Left colon (tissue), 2 donors: ENCODE measurements at places on chromosomes 5 and 9. TPM values are rescaled to one million over a fixed set of nuclear protein-coding genes. Genes with fewer than 3 reads are reported as not detected.
A peak's percentile ranks its signal among the peaks of the same experiment; 100 is the strongest.

DNA sequence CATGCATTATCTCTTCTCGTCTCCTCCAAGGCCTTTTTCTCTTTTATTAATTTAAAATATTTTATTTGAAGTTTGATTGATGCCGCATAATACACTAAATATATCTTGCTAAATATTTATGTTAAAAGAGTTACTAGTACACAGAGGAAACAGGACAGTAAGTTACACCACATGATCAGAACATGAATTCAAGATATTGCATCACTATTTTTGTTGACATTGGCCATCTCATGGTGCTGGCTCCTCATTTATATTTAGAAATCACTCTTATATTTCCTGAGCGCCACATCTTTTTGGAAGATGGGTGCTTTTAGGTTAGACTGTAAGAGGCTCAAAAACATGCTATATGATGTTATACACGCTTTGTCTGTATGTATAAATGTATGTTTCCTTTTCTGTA lies 23.0 kb downstream of the SPEF2 start:
- DNase-seq = no peak

DNA sequence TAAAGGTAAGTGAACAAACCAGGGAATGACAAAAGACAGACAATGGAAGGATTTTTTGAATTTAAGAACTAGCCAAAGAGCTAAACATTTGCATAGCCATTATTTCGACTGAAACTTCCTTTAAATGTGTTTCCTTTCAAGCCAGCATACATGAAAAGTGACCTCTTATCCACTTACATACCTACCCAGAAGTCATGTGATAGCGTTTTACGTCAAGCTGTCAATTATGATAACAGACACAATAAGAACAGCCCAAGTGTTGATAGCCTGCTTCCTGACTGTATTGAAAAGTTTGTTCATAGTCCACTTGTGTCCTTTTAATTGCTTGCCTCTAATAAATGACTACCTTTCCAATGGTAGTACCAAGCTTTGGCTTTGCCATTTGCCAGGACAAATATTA lies 206.0 kb downstream of the NFIB start:
- no peak for DNase-seq

The AHRR gene
- total RNA-seq = 3.3 TPM

The STPG3 gene
- not detected for total RNA-seq

- no peak for DNase-seq
Observed at GRCh38 chr5:9698125-9698826, 68.1 kb upstream of the TAS2R1 start.

The SPARC gene
- 91.3 TPM for total RNA-seq

The DDX41 gene
- 74.3 TPM for total RNA-seq

GRCh38 chr9:26809795-26810194 lies 82.8 kb downstream of the CAAP1 start:
- DNase-seq = no peak

The WNK2 gene
- total RNA-seq = 161 TPM

- DNase-seq = no peak
Observed at GRCh38 chr5:72436796-72437471, 70.3 kb downstream of the ZNF366 start.

The JAKMIP2 gene
- total RNA-seq = 1.1 TPM

- DNase-seq = peak; percentile 35
Observed at GRCh38 chr9:92501671-92502393, 19.5 kb upstream of the ASPN start.

GRCh38 chr5:138339464-138339863 lies 1.4 kb downstream of the FAM53C start:
- DNase-seq = no peak

The SOX30 gene
- 0.28 TPM for total RNA-seq

DNA sequence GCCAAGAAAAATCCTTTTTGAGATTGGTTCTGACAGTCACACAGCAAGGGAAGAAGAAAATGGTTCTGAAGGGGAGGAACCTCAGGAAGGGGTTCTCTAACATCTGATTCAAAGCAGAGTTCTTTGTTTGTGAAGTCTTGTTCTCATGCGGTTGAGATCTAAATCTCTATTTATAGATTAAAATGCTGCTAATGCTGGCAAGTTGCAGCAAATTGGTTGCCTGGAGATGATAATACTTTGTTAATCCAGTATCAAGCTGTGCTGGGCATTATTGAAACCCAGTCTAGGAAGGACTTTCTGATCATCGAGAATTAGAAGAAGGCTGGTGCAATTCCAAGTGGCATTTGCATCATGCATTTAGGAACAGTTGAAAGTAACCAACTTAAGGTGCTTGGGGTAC lies 34.0 kb upstream of the SLC28A3 start:
- DNase-seq = no peak

DNA sequence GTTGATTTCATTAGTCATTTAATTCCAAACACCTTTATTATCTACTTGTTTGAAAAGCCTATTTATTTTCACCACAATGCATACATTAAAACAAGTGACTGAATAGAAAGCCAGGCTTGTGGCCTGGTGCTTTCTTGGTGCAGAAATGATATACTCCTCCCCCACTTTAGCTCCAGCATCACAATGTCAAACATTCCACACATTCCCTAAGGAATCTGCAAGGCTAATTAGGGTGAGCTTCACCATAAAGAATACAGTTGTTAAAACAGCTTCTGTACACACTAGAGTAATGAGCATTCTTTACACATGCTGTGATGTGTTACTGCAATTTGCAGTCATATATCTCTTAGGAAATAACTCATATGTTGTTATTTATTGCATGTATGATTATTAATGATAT lies 705.7 kb downstream of the CETN3 start:
- no peak for DNase-seq

The PCDHA7 gene
- 0.17 TPM for total RNA-seq

GRCh38 chr5:22612928-22613327 lies 240.2 kb downstream of the CDH12 start:
- no peak for DNase-seq

- no peak for DNase-seq
Observed at GRCh38 chr5:150112201-150113046, 26.1 kb upstream of the CSF1R start.

DNA sequence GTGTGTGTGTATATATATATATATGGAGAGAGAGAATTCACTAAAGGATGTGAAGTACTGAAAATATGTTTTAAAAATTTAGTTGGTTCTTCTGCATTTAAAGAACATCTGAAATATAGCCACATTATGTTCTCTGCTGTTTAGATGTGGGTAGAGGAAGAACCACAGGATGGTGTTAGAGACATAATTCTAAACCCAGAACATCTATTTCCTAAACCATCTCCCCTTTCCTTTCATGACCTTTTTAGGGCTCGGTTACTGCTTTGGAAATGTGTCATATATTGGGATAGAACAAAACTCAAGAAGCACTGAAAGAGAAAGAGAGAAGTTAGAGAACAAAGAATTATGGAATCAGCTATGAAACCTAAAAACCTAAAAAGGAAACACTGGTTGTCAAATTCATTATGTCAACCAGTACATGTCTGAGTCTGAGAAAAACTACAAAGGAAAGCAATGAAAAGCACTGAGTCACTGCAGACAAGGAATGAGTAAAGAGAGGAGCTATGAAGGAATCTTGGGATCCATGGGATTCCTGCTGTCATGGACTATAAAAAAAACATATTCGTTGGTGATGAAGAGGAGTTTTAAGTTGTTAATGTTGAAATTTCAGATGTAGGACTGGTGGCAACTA lies 28.4 kb downstream of the SLC12A2 start:
- no peak for DNase-seq

DNA sequence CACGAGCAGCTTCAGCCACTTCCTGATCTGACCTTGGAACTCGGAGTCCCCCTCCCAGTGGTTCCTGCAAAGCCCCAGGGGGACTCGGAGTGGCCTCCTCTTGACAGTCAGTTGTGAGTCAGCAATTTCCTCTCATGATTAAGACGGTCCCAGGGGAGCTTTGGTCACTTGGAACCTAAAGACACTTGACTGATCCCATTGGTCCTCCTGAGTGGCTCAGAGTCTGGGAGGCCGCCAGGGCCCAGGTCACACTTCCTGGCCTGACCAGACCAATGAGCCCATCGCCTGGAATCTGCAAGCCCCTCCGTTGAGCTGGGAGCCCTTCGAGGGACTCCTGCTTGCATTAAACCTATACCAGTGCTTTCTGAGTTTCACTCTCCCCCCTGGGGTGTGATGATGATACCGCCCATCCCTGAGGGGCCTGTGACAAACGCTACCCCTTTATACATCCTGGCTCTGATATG lies 29.1 kb downstream of the TSPAN17 start:
- DNase-seq = no peak

The GBGT1 gene
- 5.5 TPM for total RNA-seq

DNA sequence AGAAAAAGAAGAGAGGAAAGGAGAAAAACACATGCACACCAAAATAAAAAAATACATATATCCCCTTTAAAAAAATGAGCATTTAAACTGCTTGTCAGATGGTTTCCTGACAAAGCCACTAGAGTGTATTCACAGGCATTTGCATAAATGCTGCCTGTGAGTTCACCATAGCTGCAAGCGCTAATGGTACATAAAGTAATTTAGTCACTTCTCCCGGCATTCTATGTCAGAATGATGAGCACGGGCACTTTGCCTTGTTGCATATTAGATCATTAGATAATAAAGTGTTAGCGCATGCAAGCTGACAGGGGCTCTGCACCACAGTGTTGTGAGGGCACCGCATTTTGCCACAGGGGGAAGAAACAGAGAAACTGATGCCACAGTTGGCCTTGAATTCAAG lies 280.6 kb downstream of the EBF1 start:
- no peak for DNase-seq

The PAPPA gene
- 1.6 TPM for total RNA-seq

- DNase-seq = no peak
Observed at GRCh38 chr9:135746565-135746964, 44.6 kb downstream of the KCNT1 start.

GRCh38 chr9:75824816-75825568 lies 65.5 kb upstream of the PCSK5 start:
- DNase-seq = no peak

The PRRX2 gene
- total RNA-seq = 1.1 TPM

GRCh38 chr9:75169623-75170022 lies 81.3 kb downstream of the OSTF1 start:
- no peak for DNase-seq

- no peak for DNase-seq
Observed at GRCh38 chr9:133485531-133486260, 6.8 kb upstream of the SLC2A6 start.

DNA sequence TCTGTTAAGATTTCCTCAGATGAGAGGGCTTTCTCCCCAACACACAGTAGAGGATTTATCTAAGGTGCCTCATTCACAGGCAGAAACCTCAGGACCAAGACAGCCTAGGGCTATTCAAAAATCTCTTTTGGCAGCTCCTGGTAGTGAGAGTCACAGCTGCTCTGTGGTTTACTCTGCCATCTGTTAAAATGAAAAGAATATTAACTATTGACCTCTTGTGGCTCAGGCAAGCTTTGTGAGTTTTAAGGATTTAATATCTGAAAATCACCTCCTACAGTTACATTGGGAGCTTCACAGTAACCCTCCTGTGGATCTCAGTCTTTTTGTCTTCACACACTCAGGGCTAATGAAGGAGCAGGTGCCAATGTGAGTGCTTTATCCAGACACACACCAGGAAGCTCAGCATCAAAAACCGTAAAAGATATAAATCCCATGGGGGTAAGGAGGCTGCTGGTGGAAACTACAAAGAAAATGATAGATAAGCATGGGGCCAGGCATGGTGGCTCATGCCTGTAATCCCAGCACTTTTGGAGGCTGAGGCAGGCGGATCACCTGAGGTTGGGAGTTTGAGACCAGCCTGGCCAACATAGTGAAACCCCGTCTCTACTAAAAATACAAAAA lies 29.7 kb downstream of the PPP1R2B start:
- DNase-seq = no peak

DNA sequence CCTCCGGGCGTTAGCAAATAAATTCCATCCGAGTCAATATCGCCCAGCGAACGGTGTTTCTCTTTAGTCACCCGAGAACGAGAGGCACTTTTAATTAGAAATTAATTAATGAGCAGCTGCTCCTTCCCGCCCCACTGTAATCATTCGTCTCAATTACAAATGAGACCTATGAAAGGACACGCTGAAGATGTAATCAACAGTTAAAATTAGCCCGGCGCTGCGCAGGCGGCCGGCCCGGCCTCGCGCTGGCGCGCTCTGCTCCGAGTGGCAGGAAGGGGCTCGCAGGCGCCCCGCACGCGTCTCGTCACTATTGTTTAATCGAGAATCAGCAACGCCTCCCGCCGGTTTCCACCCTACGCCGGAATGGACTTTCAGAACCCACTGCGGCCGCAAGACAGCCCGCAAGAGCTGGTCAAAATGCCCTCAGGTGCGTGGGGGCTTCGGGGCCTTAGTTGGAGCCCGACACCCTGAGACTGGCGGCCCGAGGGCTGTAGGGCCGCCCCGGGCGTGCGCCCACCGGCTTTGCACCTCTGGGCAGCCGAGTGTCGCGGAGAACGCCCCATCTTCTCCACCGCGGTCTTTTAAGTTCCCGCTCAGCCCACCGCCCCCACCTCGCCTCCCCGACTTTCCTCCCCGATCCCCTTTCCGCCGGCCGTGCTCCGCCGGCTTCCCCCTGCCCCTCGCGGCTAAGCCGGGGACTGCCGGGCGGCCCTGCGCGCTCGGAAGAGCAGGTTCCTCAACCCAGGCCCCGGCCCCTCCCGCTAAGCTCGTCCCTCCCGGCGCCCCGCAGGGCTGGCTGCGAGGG lies 597 bp upstream of the IRX4 start:
- no peak for DNase-seq

The CAMK4 gene
- total RNA-seq = 3.1 TPM

GRCh38 chr9:128098297-128099230 lies 29.0 kb downstream of the PTGES2 start:
- peak; percentile 98 for DNase-seq

GRCh38 chr5:83528439-83528769 lies 56.9 kb downstream of the VCAN start:
- DNase-seq = no peak

The OBP2B gene
- total RNA-seq = not detected

GRCh38 chr5:143350341-143350740 lies 53.1 kb downstream of the NR3C1 start:
- no peak for DNase-seq
